ENCODE measurements at places on chromosomes 12 and 14.

GRCh38 chr14:23562822-23563472, 4.6 kb downstream of the AP1G2 start:
- DNase-seq: peak; percentile 52

GRCh38 chr12:85662207-85662602, 174.0 kb downstream of the RASSF9 start:
- DNase-seq: no peak

DNA sequence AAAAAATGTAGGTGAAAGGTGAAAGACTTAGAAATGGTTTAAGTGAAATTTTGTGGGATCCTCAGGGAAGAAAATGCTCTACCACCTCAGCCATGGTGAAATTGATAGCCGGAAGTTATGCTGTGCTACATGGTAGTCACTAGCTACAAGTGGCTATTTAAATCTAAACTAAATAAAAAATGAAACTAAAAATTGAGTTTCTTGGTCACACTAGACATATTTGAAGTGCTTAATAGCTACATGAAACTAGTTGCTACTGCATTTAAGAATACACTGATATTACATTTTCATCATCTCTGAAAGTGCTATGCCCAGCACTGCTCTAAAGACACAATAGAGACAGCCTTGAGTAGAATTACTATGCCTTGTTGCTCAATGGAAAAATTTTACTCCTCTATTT, 10.3 kb upstream of the SLCO1B3 start:
- no peak for DNase-seq

DNA sequence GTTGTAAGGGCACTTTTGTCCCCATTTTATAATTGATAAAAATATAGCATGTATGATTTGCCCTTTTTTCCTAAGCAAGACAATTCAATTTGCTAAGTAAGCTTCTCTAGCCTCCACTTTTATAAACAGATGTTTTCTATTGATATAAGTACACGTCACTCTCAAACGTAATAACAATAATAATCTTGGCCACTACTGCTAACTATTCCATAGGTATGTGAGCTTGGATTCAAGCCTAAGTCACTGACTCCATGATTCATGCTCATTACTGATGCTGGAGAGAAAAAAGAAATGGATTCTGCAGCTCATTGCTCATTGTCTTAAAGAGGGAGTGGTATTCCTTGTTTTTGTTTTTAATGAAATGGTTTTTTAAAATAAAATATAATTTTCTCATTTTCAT, 661.0 kb downstream of the GALC start:
- DNase-seq: no peak

GRCh38 chr14:67887478-67887877, 67.9 kb downstream of the RAD51B start:
- no peak for DNase-seq

DNA sequence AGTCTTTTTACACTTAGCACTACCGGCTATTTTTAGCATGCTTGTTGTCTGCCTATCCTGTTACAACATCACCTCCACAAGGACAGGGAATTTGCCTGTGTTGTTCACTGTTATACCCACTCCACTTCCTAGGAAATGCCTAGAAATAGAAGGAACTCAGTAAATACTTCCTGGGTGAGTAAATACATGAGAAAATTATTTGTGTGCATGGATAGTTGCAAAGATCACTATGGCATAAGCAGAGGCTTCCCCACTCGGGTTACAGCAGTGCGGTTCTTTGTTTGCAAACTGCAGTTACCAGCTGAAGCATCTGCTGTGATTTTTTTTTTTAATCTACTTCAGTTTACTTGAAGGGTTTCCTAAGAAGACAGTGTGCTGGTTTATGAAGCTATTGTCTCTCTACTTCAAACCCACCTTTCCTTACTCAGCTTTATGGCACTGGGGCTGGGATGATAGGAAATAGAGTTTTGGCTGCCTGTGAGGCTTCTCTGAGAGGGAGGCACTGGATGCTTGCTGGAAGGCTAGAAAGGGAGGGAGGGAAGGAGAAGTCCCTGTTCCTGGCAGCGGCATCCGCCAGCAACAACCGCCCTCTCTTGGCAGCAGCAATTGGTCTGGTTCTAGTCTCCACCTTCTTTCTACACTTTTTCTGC, 29.0 kb downstream of the PDE6H start:
- DNase-seq: no peak

DNA sequence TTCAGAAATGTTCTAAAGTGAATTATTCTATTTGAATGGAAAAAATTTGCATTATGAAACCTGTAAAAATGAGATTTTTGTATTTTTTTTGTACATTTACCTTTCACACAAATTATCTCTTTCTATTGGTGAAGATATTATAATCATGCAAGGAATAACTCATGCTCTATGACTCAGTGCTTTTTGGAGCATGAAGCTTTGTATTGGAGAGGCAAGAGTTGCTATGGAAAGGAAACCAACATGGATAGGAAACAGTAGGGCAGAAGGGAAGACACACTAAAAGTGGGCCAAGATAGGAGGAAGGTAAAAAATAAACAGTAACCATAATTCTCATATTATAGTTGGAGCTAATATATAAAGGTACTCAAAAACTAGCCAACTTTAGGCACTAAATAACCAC, 79.0 kb downstream of the PLCZ1 start:
- DNase-seq: no peak

- no peak for DNase-seq
These were observed 77.8 kb downstream of the VCPKMT start for GRCh38 chr14:50038398-50039119.

DNA sequence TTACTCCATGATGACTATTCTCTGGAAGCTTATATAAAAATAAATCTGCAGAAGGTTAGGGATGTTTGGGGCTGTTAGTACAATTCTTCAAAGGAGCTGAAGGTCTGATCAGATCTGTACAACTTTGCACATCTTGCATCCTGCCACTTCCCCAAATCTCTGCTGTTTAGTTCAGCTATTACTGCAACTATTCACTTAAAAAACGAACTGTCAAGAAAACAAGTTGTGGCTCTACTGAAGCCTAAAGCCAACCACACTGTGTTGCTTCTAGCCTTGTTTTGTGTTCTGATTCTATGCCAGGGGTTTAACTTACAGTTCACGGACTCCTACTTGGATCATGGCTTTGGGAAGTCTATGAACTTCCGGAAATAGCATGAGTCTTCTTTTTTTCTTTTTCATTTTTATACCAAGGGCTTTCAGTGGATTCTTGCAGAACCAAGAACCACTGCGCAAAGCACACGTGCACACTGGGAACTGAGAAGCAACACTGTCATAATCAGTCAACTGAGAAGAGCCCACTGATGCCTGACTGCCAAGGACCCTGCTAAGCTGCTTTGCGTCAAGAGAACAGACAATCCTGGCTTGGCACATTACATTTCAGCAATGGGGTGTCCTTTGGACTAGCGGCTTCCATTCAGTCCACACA, 66.3 kb upstream of the EEA1 start:
- no peak for DNase-seq

GRCh38 chr12:2288001-2288400, 235.2 kb downstream of the CACNA1C start:
- no peak for DNase-seq

- no peak for DNase-seq
These were observed 82.0 kb upstream of the EEA1 start for GRCh38 chr12:93011100-93011499.
